Stimulated activated CD8-positive, alpha-beta memory T cell treated with anti-CD3 and anti-CD28 coated beads, Interleukin-15, amount 100 ng/mL, for 1 hour (primary cell): ENCODE measurements at places on chromosomes 16 and 17.

GRCh38 chr16:74720579-74720978 is 19.9 kb upstream of the MLKL start:
- DNase-seq, result no peak

GRCh38 chr16:57756424-57757325 is 21.1 kb downstream of the KATNB1 start:
- DNase-seq, result no peak

- no peak for DNase-seq
Measured at GRCh38 chr16:15466886-15467781, 32.7 kb downstream of the BMERB1 start.

- no peak for DNase-seq
Measured at GRCh38 chr17:44277976-44278375, 10.0 kb upstream of the SLC4A1 start.

DNA sequence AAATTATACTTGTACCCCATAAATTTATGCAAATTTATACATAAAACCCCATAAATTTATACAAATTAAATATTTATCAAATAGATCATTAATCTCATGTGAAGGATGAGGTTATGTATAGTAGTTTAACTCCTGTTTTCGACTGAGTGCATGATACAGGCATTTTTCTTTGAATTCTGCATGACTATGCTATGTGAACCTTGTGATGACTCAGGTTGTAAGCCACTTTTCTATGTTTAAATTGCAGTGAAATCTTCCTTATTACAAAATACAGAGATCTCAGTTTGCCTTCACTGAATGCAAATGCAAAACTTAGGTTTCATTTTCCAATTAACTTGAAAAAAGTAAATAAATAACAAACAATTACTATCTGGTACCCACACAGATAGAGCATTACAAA is 843.7 kb downstream of the CDH11 start:
- DNase-seq, result no peak

GRCh38 chr16:1192384-1193073 is 32.5 kb downstream of the TPSG1 start:
- DNase-seq, result no peak

GRCh38 chr16:5905935-5906334 is 808.3 kb upstream of the EEF2KMT start:
- DNase-seq, result no peak

DNA sequence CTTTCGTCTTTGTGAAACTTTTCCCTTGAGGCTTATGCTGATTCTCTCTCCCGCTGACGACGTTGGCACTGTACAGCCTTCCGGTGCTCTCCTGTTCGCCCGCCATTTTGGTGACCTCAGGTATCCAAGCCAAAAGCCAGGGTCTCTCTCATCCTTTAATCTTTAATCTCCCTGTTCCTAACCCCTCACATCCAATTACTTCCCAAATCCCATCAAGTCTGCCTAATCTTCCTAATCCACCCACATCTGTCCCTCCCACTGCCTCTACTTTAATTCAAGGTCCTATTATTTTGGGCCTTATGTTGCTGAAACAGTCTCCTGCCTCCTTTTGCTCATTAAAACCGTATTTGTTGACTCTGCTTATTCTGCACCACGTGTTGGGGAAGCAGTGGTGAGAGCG is 7.3 kb downstream of the WRAP53 start:
- no peak for DNase-seq

GRCh38 chr17:76924345-76925342 is 56.4 kb downstream of the MGAT5B start:
- DNase-seq, result no peak

DNA sequence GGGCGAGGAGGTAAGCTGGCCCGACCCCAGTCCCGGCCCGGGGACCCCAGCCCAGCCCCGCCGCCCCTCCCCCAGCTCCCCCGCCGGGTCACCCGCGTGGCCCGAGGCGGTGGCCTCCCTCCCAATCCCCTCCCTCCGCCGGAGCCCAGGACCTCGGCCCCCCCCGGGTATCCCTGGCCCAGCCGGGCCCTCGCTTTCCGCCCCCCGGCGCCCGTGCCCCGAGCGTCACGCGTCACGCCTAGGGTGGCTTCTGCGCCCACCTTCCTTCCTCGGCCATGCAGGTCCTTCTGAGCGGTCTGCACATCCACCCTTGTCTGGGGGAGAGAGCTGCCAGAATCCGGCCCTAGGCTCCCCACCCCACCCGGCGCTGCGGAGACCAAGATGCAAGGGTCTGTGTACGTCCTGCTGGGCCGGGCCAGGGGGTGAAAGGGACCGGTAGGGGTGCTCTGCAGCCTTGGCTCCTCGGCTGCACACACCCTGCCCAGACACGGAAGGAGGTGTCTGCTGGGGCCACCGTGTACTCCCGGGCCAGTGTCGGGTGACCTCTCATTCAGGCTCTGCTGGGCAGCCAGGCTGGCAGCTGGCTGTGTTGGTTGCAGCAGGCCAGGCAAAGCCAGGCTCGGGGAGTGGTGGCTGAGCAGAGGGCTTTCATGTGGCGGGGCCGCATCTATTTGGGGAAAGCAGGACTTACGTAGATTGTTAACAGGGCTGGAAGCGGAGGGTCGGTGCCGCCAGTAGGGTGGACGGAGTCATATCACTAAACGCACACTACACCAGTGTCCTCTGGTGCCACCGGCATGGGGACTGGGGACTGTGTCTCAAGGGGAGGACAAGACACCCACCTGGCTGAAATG is 754 bp downstream of the RAB11FIP4 start:
- DNase-seq, result no peak

DNA sequence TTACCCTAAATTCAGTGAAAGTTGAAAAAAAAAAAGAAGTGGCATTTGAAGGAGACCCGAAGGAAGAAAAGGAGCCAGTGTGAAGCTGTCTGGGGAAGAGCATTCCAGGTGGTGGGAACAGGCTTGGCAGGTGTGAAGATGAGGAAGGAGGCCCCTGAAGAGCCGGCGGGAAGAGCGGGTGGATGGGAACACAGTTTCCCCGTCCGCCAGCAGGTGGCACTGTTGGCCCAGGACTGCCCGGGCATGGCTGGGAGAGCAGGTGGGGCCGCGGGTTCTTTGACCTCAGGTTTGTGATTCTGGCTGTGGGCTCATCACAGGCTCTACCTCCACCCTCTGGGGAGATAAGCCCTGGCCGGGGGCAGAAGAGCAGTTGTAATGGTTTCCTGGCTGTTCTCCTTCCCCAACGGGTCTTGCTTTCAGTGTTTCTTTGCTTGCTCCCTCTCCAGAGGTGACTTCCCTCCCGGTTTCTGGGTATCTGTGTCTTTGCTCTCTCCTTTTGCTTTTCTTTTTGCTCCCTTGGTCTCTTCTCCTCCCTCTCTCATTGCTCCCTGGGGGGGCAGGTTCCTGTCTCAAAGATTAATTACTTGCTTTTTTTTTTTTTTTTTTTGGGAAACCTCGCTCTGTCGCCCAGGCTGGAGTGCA is 32.3 kb downstream of the RAP1GAP2 start:
- peak; percentile 62 for DNase-seq

- DNase-seq, result no peak
Measured at GRCh38 chr17:56110463-56111135, 42.7 kb upstream of the ANKFN1 start.

DNA sequence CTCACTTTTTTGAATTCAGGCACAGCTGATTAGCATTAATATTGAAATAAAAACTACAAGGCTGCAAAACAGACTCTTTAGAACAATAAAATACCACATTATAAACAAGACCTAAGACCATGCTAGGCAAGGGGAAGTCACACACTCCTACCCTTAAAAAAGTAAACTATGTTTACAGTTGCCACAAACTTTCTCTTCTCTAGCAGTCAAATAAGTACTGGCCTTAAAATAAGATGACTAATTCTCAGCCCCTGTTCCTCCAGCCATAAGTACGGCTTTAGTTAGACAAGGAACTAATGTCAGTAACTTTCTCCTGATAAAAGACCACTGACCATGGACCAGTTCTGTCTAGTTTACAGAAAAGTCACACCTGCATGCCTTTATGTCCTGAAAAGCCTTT is 19.5 kb upstream of the CPHXL start:
- DNase-seq, result no peak

GRCh38 chr17:80122026-80122575 is 20.7 kb downstream of the GAA start:
- no peak for DNase-seq

- no peak for DNase-seq
Measured at GRCh38 chr17:67221062-67221998, 23.7 kb downstream of the HELZ start.

GRCh38 chr17:41434005-41434404 is 6.8 kb downstream of the KRT38 start:
- DNase-seq, result no peak

- DNase-seq, result no peak
Measured at GRCh38 chr16:20833086-20833485, 26.8 kb downstream of the REXO5 start.

GRCh38 chr17:81434072-81434471 is 38.8 kb downstream of the BAHCC1 start:
- no peak for DNase-seq

- DNase-seq, result no peak
Measured at GRCh38 chr16:83403761-83404160, 404.0 kb upstream of the HSBP1 start.

DNA sequence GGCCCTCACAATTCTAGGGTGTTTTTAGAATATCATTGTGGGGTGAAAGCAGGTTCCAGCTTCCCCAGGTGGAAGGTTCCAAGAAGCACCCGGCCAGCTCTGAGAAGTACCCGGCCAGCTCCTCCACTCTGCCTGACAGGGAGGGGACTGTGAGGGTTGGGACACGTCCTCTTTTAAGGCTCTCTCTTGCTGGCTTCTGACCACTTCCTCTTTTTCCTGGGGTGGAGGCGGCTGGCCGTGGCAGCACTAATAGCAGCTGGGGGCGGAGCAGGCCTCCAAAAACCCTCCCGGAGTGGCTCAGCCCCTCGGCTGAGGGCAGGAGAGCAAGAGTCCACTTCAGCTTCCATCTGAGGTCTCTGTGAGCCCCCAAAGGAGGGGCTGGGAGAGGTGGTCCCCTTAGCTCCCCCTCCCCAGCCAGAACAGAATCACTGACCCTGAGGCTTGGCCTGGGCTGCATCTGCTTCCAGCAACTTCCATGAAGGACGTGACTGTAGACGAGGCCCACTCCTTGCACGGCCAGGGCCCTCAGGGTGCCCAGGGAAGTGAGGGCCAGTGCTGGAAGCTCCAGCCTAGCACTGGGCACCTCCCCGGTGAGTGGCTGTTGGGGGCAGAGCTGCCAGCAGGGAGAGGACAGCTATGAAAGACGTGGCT is 26.7 kb upstream of the PLCG2 start:
- DNase-seq, result no peak

DNA sequence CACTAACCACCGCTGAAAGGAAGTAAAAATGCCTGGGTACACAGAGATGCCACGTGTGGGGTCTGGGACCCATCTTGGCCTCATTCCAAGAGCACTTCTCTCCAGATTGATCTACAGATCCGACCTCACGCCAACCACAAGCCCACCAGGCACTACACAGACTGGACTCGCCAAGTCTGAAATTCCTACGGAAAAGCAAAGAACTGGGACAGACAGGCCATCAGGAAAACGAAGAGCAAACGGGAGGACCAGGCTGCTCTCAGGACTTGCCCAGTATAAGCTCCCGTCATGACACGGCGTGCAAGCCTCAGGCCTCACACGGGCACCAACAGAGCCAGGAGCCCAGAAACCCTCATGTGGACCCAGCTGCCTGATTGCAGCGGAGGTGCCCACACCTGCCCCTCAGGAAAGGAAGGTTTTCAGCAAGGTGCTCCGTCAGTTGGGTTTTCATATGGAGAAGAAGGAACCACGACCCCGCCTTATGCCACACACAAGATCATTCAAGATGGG is 20.1 kb upstream of the C16orf95 start:
- DNase-seq, result no peak

GRCh38 chr17:60888812-60889709 is 211.4 kb downstream of the BCAS3 start:
- no peak for DNase-seq

DNA sequence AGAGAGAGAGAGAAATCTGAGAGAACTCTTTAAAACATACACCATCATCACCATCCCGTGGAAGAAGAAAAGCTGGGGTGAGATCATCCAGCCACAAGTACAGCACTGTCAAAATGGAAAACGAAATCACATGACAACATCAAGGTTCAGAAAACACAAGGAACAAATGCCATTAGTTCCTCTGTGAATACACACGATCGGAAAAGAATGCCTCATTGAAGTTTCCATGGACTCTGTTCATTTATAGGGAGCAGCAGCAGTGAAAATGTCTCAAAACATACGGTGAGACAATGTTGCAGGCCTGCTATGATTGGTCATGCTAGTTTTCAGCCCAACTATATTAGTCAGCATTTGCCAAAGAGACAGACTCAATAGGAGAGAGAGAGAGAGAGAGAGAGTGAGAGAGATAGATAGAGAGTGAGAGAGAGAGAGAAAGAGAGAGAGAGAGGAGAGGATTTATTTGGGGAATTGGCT is 4.4 kb downstream of the CFAP97D1 start:
- DNase-seq, result no peak

- DNase-seq, result no peak
Measured at GRCh38 chr17:76318586-76318985, 10.5 kb upstream of the QRICH2 start.

DNA sequence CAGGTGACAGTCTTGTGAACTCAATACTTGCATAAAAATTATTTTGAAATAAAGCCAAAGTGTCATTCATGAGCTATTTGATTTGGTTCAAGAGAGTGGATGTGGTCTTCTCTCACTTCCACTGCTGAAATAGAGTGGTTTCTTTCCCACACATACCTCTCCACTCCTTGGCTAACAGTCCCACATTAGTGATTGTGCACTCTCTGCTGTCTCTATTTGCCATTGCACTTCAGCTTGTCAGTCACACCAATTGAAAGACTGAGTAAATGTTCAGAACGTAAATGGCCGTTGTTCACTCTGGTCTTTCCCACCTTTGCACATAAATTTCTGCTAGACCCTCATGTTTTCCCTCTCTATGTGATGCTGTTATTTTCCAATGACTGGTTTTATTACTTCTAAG is 197.5 kb downstream of the FTO start:
- DNase-seq, result no peak

GRCh38 chr17:35101036-35101435 is 18.6 kb downstream of the RAD51D start:
- no peak for DNase-seq

- DNase-seq, result peak; percentile 32
Measured at GRCh38 chr17:67293251-67294203, 48.5 kb upstream of the HELZ start.

GRCh38 chr17:43723697-43724359 is 34.8 kb downstream of the SOST start:
- no peak for DNase-seq

GRCh38 chr17:9389111-9389527 is 186.5 kb downstream of the STX8 start:
- no peak for DNase-seq

GRCh38 chr16:67842509-67843342 is 606 bp downstream of the THAP11 start:
- no peak for DNase-seq
